Lower lobe of right lung (tissue), 2 donors: ENCODE measurements at places on chromosomes 13 and 19.

DNA sequence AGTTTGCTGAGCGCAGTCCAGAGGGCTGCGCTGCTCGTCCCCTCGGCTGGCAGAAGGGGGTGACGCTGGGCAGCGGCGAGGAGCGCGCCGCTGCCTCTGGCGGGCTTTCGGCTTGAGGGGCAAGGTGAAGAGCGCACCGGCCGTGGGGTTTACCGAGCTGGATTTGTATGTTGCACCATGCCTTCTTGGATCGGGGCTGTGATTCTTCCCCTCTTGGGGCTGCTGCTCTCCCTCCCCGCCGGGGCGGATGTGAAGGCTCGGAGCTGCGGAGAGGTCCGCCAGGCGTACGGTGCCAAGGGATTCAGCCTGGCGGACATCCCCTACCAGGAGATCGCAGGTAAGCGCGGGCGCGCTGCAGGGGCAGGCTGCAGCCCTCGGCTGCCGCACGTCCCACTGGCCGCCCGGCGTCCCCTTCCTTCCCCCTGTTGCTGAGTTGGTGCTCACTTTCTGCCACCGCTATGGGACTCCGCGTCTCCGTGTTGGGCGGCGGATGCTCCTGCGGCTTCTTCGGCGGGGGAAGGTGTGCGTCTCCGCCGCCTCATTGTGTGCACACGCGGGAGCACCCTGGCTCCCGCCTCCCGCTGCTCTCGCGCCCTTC, 772 bp downstream of the GPC6 start:
- peak overlapping the region; percentile 73 for H3K27ac ChIP-seq
- H3K27me3 ChIP-seq: peaks cover 30% of the 10 kb centered on the region
- no peaks in the 10 kb centered on the region for H3K4me1 ChIP-seq

DNA sequence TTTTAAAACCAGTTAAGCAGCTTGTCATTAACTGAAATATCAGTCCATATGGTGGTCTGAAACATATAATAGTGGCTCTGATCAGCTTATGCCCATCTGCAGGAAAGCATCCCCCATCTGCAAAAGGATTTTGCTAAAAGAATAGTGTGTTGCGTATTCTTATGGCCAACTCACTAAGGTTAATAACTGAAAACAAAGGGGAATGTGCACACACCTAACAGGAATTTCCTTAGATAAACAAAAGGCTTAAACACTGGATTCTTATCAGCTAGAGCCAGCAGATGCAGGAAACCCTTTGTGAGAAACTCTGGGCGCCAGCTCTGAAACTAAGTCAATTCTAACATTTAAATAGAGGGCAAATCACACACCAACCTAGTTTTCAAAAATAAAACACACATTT, 22.1 kb downstream of the VPS36 start:
- no peaks in the 10 kb centered on the region for H3K27me3 ChIP-seq
- peaks cover 5% of the 10 kb centered on the region for H3K4me1 ChIP-seq
- H3K36me3 ChIP-seq: peaks cover 85% of the 10 kb centered on the region
- no peak for DNase-seq
- no peak overlapping the region for H3K27ac ChIP-seq
- no peak overlapping the region for H3K4me3 ChIP-seq

GRCh38 chr13:54029226-54029625, 1000.6 kb downstream of the OLFM4 start:
- H3K4me1 ChIP-seq: no peaks in the 10 kb centered on the region
- no peak for DNase-seq
- no peaks in the 10 kb centered on the region for H3K27me3 ChIP-seq
- no peaks in the 10 kb centered on the region for H3K36me3 ChIP-seq
- H3K4me3 ChIP-seq: no peak overlapping the region
- H3K27ac ChIP-seq: no peak overlapping the region

GRCh38 chr13:74115133-74115532, 19.1 kb downstream of the KLF12 start:
- no peaks in the 10 kb centered on the region for H3K4me1 ChIP-seq
- DNase-seq: no peak
- H3K4me3 ChIP-seq: no peak overlapping the region
- H3K27me3 ChIP-seq: no peaks in the 10 kb centered on the region

DNA sequence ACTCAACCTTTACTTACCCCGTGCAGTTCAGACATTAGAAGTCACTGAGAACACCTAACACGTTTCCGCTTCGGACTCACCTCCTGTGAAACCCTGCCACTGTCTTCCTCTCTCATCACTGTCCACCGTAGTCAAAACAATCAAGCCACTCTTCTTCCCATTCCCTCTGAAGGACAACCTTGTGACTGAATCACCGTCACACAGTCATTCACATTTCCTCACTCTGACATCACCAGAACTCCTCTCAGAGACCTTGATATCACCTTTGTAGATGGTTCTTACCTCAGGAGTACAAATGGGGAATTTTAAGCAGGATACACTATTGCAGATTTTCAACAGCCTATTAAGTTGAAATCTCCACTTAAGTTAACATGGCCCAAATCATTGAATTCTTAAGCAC, 1.3 kb upstream of the KBTBD6 start:
- H3K27ac ChIP-seq: no peak overlapping the region
- peaks cover 26% of the 10 kb centered on the region for H3K4me1 ChIP-seq
- no peaks in the 10 kb centered on the region for H3K36me3 ChIP-seq
- DNase-seq: no peak
- no peak overlapping the region for H3K4me3 ChIP-seq

DNA sequence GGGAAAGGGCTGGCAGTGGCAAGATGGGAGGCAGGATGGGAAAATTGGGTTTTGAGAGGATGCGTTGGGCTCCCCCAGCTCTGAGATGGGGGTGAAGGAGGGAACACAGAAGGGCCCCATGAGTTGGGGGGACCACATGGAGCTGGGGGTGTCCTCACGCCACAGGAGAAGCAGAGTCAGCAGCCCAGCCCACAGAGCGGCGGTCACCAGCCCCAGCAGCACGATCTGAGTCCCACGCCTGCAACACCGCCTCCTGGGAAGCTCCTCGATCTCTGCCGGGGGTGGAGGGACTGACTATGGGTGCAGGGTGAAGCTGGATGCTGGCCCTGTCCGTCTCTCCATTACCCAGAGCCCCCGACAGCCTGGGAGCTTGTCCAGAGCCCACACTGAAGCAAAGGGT, 3.3 kb downstream of the FCER2 start:
- H3K4me1 ChIP-seq: no peaks in the 10 kb centered on the region
- peaks cover 33% of the 10 kb centered on the region for H3K27me3 ChIP-seq
- no peak overlapping the region for H3K27ac ChIP-seq
- H3K4me3 ChIP-seq: no peak overlapping the region

- H3K27ac ChIP-seq: no peak overlapping the region
- H3K4me3 ChIP-seq: peak overlapping the region; percentile 40
- no peak for DNase-seq
- H3K4me1 ChIP-seq: peaks cover 12% of the 10 kb centered on the region
These were observed 18.5 kb downstream of the MAN2B1 start for GRCh38 chr19:12648088-12648487.

GRCh38 chr19:44723299-44723951, 24.5 kb downstream of the CEACAM16 start:
- no peaks in the 10 kb centered on the region for H3K36me3 ChIP-seq
- DNase-seq: no peak
- H3K4me1 ChIP-seq: peaks cover 76% of the 10 kb centered on the region
- peak overlapping the region; percentile 56 for H3K27ac ChIP-seq

- no peaks in the 10 kb centered on the region for H3K27me3 ChIP-seq
- no peak overlapping the region for H3K4me3 ChIP-seq
- DNase-seq: no peak
- H3K36me3 ChIP-seq: peaks cover 9% of the 10 kb centered on the region
These were observed 104.5 kb downstream of the FRY start for GRCh38 chr13:32136061-32136460.

- no peaks in the 10 kb centered on the region for H3K36me3 ChIP-seq
These were observed 21.4 kb downstream of the DNAJC15 start for GRCh38 chr13:43044720-43045301.

GRCh38 chr13:107348925-107349324, 781.0 kb upstream of the ARGLU1 start:
- H3K36me3 ChIP-seq: no peaks in the 10 kb centered on the region
- no peak overlapping the region for H3K4me3 ChIP-seq
- H3K27ac ChIP-seq: no peak overlapping the region
- no peaks in the 10 kb centered on the region for H3K27me3 ChIP-seq
- DNase-seq: no peak
- H3K4me1 ChIP-seq: no peaks in the 10 kb centered on the region

DNA sequence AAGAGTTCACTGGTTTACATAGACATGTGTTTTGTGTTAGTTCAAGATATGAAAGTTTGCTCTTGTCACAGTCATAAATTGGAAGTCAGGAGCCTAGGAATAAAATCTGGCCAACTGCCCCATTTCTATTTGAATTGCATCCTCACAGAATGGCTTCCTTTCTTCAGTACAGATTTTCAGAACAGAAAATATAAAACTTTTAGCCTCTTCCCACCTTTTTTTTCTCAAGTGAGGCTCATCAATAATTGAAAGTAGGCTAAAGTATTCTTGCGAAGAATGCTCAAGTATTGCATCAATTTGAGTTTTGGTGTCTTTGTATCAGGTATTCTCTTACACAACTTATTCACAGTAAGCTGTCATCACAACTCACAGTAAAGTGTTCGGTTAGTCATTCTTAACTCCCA, 802.7 kb downstream of the PCDH9 start:
- no peak overlapping the region for H3K4me3 ChIP-seq
- no peaks in the 10 kb centered on the region for H3K36me3 ChIP-seq
- no peaks in the 10 kb centered on the region for H3K4me1 ChIP-seq
- H3K27me3 ChIP-seq: no peaks in the 10 kb centered on the region

- H3K4me1 ChIP-seq: no peaks in the 10 kb centered on the region
- no peak for DNase-seq
- no peak overlapping the region for H3K27ac ChIP-seq
- H3K27me3 ChIP-seq: no peaks in the 10 kb centered on the region
These were observed 707.1 kb upstream of the SPRY2 start for GRCh38 chr13:81048026-81048461.

GRCh38 chr19:48673436-48674100, 751 bp upstream of the NTN5 start:
- no peak overlapping the region for H3K27ac ChIP-seq
- no peak overlapping the region for H3K4me3 ChIP-seq
- peaks cover 9% of the 10 kb centered on the region for H3K4me1 ChIP-seq
- H3K36me3 ChIP-seq: no peaks in the 10 kb centered on the region
- H3K27me3 ChIP-seq: no peaks in the 10 kb centered on the region

DNA sequence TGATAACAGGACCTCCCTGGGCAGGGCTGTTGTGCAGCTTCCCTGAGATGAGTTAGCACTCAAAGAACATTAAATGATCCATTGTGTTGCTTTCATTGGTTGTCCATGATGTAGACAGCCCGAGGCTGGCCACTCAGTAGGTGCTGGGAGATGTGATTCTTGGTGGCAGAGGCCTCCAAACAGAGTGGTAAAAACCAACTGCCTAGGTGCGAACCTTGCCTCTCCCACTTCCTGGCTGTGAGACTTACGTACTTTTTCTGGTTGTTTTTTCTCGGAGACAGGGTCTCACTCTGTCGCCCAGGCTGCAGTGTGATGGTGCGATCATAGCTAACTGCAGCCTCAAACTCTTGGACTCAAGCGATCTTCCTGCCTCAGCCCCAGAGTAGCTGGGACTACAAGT, 6.2 kb downstream of the SARS2 start:
- H3K27ac ChIP-seq: no peak overlapping the region
- H3K36me3 ChIP-seq: peaks cover 39% of the 10 kb centered on the region
- DNase-seq: no peak
- H3K4me3 ChIP-seq: no peak overlapping the region
